ENCODE measurements at places on chromosomes 7 and 10.

GRCh38 chr7:144941127-144941526 lies 105.3 kb upstream of the TPK1 start:
- no peak for DNase-seq

- DNase-seq, result no peak
Measured at GRCh38 chr7:101671371-101672356, 42.6 kb upstream of the MYL10 start.

DNA sequence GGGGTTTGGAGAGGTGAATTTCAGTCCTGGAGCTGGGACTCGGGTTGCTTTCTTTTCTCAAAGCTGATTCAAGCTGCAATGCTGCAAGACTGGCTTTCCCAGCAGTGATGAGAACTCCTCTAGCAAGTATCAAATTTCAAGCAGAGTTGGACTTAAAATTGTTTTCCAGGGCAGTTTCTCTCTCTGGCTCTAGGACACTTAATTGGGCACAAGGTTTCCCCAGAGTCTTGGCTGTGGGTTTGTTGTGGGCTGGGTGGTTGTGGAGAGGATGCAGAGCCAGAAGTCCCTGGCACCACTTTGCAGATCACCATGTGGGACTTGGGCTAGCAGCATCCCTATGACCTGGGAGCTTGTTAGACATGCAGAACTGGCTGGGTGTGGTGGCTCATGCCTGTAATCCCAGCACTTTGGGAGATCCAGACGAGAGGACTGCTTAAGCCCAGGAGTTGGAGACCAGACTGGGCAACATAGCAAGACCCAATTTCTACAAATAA lies 16.8 kb downstream of the AKR1B15 start:
- no peak for DNase-seq

GRCh38 chr10:122198631-122199030 lies 72.5 kb upstream of the BTBD16 start:
- DNase-seq, result no peak

DNA sequence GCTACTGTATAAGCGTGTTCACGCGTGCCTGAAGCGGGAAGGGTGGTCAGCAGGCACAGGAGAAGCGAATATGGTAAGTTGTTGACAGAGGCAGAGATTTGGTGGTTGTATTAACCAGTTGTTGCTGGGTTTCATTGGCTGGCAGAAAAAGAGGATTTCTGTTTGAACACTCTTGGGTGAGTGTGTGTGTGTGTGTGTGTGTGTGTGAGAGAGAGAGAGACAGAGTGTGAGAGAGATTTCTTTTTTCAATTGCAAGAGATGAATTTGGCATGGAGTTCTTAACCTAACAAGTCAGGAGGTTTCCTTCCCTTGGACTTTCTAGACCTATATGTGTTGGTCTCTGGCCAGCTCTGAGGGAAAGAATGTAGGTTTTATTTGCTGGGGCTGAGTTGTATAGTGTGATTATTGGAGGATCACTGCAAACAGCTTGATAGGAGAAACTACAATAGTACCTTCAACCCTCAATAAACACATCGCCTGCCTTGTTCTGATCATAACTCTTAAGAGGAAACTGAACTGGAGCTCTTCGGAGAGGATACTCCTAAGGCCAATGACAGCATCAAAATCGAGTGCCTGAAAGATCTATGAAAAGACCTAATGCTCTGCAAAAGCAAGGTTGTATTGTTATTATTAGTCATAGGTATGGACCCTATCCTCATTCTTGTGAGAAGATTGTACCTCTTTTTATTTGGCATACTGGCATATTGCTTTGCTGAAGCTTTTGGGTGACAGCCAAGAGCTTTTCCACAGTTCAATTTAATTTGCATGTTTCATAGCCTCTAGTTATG lies 1.2 kb downstream of the MCU start:
- no peak for DNase-seq

GRCh38 chr7:28850699-28851098 lies 107.4 kb downstream of the TRIL start:
- DNase-seq, result no peak

DNA sequence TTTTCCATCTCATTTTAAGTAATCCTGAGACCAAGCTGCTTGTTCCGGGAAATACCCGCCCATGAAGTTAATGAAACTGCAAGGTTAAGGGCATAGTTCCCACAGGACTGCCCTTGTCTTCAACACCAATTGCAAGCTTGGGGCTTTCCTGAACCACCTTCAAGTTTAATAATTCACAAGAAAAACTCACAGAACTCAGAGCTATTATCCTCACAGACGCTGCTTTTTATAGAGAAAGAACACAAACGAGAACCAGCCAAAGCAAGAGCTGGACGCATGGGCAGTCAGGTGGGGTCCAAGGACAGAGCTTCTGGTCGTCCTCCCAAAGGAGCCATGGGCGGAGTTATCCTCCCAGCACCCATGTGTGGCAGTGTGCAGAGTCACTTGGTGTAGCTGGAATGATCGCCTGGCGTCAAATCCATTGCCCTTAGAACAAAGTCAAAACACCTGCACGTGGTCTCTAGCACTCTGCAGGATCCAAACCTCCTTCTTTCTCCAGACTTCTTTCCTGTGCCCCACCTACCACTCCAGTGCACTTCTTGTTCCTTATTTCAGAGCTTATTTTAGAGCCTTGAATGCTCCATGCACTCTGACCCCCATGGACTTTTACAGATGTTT lies 56.7 kb downstream of the SNX10 start:
- no peak for DNase-seq

DNA sequence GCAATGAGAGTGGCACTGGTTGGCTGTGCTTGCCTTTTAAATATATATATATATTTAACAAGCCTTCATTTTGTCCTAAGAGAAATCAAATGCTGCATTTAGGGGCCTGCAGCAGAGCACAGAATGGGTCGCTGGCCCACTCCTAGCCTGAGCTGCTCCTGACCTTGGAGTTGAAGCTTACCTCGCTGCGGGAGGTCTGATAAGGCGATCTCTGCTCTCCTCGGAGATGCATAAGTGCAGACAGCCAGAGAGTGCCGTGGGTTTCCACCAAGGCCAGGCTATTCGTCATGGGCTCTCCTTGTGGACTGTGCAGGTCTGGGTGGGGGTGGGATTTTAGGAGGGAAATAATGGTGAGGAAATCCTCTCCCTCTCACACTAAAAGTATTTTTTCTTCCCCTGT lies 99.5 kb upstream of the IKZF1 start:
- DNase-seq, result no peak

DNA sequence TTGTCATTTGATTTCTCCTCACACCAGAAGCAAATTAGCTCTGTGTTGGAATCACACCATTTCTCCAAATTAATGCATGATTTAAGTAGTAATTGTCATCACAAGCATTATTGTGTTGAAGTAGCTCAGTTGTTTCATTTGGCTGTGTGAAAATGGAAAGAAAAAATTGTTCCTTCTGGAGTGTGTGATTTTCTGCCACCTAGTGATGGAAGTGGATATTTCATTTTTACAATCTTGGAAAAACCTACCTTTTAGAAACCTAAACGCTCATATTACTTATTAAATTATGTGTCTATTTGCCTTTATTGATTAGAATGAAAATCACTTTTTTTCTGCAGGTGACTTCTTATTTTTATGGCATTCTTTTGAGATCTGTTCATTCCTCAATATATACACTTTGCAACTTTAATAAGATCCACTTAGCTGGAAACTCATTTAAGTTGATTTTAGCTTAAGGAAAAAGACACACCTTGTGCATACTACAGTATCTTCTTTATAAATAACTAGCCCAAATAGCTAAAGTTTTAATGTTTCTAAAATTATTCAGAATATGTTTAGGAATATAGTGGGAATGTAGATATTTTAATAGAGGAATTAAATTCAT lies 50.0 kb downstream of the SRI start:
- DNase-seq, result no peak

DNA sequence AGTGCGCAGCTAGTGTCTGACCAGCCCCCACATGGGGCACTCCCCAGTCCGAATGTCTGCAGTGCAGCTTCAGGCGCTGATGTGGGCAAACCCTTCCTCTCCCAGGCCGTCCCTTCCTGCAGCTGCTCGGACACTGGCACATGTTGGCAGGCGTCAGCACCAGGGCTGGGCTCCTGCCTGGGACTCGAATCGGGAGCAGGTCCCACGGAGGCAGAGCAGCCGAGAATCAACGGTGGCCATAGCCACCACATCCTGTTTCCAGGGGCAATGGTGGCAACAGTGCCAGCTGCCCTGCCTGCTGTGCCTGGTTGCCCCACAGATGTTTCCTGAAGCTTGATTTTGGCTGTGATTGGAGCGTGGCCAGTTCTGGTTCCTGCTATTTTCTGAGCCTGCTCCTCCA lies 65.8 kb downstream of the MGMT start:
- DNase-seq, result no peak

DNA sequence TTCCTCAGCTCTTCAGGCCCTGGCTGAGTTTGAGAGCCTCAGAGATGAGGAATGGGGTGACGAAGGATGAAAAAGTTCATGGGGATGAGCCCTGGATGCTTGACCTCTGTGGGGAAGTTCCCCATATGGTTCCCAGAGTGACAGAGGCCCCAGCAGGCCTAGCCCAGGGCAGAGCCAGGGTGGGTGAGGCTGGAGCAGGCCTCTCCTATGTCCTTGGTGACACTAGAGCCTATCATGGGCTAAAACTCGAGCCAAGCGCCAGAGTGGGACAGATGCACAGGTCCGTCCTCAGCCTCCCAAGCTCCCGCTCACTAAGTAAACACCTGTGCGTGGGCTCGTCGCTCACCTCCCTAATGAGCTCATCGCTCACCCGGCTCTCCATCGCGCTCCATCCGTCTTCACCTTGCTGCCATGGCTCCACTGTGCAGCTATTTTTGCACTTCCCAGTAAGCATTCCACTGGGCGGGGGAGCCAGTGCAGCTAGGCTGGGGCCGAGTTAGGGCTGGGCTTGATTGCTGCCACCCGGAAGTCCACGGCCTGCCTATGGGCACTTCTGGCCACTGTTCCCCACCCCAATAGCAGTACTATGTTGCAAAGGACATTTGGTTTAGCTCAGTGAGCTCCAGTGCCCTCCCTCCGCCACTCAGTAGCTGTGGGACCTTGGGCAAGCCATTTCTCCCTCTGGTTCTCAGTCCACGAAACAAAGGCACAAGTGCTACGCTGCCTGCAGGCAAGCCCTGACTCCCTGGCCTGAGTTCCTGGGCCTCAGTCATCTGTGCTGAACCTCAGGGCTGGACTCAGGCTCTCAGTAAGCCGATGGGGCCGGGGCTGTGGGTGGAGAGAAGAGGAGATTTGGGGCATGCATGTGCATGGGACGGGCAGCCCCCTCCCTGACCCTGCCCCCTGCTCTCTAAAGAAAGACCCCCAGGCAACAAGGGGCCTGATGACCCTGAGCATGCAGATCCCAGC lies 117.3 kb upstream of the PCBD1 start:
- no peak for DNase-seq

DNA sequence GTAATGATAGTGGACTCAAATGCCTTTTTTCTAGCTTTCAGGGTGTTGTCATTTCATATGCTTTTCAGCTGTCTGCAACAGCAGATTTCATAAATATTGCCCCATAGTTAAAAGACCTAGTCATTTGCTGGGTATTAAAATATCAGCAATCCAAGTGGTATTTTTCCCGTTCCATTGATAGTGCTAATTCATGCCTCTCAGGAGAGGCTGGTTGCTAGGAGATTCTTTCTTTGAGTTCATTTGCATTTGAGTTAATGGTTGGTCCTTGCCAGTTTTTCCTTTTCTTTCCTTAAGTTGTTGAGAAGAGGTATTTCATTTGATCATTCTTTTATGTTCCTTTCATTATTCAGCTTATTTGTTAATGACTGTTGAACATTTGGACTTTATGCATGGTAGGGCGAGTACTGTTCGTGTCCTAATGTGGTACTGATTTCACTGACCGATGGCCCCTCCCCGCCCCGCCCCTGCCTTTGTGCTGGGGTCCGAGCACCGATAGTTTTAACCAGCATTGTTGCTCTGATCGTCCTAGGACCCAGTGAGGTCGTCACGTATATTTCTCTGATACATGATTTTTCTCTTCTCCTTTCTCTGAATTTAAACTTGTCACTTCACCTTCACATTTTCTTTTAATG lies 128.6 kb downstream of the CCNY start:
- no peak for DNase-seq

DNA sequence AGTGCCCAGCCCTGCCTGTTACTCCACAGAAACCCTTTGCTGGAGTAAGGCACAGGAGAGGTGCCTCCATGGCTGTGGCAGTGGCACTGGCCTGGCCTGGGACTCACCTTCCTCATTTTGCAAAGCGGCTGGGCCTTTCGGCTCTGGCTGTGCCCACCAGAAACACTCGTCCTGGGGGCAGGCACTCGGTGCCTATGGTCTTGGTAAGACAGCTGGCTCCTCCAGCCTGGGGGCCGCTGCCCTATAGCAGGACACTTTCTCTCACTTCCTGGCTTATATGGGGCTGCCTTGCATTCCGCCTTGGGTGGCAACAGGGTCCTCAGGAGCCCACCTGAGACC lies 13.2 kb downstream of the ZMIZ1 start:
- DNase-seq, result no peak

DNA sequence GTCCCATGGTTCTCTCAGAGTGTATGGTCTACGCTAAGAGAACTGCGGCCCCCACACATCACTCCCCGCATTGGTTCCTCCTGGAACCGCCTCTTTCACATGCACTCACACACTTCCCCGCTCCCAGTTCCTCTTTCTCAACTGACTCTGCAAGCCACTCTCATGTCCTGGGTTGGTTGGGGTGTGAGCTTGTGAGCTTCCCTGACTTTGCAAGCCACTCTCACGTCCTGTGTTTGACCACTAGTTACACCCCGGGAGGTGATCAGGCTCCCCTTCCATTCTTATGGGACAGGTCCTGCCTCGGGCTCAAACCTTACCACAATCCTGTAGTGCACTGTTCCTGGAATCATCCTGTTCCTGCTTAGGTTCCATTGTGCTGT lies 105.0 kb downstream of the TRIM24 start:
- no peak for DNase-seq

GRCh38 chr7:105055621-105056020 lies 41.6 kb downstream of the KMT2E start:
- no peak for DNase-seq

DNA sequence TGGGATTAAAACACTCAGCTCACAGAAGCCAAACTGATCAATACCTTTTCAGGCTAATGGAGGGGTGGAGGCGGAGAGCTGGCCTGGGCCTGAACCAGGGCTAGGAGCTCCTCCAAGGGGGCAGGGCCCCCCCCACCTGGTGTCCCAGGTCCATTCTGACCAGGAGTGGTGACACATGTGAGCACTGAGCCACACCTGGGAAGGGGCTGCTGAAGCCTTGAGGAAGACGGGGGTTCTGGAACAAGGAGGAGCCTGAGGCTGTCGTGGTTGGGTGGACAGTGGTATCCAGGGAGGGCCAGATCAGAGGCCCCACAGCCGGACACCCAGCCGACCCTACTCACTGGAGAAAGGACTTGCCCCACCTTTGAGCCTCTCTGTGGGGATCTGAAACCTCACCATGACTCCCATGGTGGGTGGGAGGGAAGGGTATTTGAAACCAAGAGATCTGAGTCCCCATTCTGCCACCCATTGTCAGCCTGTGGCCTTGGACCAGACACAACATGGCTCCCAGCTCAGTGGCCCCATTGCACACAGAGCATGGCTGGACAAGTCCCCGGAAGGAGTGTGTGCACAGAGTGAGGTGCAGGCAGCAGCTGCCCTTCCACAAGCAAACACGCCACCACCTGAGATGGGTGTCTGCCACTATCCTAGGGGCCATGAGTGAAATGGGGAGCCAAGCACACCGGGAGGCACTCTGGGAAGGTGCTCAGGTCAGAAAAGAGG lies 12.4 kb downstream of the TMEM273 start:
- DNase-seq, result no peak

- DNase-seq, result no peak
Measured at GRCh38 chr10:45429790-45430189, 55.8 kb downstream of the ALOX5 start.

All from H54 (cell line).